ENCODE measurements at places on chromosomes 1 and 21. TPM values are rescaled to one million over a fixed set of nuclear protein-coding genes. Genes with fewer than 3 reads are reported as not detected.

The DCDC2B gene
- total RNA-seq: not detected

The AADACL4 gene
- not detected for total RNA-seq

The EDN2 gene
- total RNA-seq: not detected

The DTL gene
- 54.4 TPM for total RNA-seq

The EBNA1BP2 gene
- total RNA-seq: 57.1 TPM

The LIPI gene
- not detected for total RNA-seq

The RGSL1 gene
- not detected for total RNA-seq

The MROH9 gene
- not detected for total RNA-seq

Data from T-helper 1 cell treated with Interleukin-12 subunit alpha and Interleukin-12 subunit beta and Interleukin-4 antibody, amounts not matched to agents 30 ng/mL and 1 ng/mL, for 36 hours (primary cell).